Retinal pigment epithelial cell (primary cell): ENCODE measurements at places on chromosomes 3 and 15.

DNA sequence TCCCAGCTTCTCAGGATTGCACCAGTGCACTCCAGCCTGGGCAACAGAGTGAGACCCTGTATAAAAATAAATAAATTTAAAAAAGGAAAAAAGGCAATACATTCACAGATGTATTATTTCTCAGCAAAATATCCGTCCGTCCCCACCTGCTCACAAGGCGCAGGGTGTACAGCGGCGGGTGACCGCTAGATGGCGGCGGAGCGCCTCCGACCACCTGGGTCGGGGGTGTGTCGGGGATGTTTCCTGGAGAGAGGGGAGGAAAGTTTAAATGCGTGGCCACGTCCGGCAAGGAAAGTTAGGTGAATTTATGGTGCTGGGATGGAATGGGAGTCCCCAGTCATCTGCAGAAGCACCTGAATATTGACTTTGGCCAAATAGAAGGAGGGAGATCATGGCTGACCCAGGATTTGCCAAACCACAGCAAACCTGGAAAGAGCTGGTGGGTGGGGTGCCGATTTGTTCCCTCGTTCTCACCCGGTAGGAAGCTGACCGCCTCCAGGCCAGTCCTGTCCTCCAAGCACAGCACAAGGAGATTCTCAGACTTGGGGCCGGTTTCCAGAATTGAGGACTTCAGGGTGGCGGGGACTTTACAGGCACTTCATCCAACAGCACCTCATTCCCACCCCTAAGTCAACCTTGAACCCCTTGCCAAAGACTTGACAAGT, 88.3 kb downstream of the TMEM266 start:
- DNase-seq, result no peak

- peak; percentile 71 for DNase-seq
Observed at GRCh38 chr3:78645628-78646310, 1122.0 kb downstream of the ROBO1 start.

DNA sequence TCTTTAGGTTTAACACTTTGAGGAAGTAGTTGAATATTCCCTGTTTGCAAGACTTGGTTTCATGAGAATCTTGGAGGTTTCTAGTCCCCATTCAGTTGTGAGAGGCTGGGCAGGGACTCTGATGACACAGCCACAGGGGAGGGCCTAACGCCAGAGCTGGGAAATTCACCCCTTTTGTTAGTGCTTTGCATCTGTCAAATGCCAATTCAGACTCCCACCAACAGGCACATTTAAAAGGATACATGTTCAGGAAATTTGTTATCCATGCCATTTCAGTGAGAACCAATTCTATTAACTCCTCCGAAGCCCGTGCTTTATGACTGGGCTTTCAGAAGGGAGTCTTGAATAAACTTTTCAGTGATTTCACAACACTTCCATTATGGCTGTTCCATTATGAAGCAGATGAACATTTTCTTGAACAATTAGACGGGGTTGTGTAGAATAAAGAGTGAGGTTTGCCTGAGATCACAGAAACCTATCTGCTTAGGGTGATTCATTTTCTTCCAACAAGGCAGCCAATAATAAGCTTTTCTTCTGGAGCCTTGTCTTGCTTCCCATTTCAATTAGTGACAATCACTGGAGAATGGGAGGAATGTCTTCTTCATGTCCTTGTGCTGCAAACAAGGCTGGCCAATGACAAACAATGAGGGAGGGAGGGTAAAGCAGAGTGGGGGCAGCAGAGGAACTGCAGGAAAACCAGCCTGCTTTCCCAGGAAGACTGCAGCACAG, 90.6 kb downstream of the SOX14 start:
- DNase-seq, result no peak

DNA sequence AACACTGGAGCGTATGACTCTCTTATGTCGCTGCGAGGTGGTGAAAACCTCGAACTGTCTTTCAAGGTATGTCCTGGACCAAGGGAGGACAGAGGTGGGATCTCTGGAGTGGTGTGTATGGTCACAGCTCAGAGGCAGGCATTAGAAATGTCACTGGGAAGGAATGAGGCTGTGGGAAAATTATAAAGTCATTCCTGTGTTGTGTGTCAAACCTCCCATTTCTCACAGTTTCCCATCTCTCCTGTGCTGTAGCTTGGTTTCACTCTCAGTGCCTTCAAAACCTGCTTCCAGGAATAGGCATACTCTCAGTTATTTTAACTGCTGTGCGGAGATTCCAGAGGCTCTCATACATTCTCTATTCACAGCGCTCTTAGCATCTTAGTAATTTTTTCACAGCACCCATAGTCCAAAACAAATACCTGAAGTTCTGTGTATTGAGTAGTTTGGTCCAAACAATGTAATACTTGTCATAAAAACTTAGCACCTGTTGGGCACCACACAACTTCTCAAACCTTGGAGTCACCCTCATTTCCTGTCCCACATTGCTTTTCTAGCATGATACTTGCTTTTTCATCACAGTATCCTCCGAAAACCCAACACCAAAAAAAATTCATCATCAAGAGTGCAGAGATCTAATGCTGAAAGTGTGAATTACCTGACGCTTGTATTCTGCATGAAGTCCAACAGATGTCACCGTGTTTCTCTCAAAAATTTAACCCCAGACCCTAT, 36.9 kb downstream of the GALNT15 start:
- no peak for DNase-seq

DNA sequence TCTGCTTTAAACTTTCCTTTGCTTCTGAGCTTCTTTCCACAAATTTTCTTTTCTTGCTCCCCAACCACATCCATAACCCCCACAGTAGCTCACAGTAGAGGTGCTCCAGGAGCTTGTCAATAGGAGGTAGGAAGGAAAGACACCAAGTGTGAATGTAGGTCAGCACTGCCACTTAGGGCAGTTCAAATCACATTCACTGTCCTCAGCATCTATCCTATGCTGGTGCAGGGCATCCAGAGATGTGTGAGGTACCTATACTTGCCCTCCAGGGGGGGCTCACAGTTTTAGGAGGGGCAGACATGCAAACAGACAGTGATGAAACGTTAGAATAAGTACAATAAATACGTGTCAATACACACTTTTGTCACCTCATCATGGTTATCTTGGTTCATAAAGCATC, 1.5 kb upstream of the SPSB4 start:
- no peak for DNase-seq
